ENCODE measurements at places on chromosomes 11 and 22.

DNA sequence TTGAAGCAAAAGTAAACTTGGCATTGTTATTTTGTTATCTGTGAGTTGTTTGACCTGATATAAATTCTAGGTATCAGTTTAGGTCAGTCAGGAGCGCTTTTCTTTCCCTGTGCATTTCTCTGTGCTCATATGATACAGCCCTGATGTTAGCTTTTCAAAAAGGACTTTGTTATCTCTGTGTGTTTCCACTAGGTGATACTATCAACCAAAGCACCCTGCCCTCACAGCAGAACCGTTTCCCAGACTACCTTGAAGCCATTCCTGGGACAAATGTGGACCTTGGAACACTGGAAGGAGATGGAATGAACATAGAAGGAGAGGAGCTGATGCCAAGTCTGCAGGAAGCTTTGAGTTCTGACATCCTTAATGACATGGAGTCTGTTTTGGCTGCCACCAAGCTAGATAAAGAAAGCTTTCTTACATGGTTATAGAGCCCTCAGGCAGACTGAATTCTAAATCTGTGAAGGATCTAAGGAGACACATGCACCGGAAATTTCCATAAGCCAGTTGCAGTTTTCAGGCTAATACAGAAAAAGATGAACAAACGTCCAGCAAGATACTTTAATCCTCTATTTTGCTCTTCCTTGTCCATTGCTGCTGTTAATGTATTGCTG, 87.7 kb upstream of the BIRC3 start:
- no peak for DNase-seq

DNA sequence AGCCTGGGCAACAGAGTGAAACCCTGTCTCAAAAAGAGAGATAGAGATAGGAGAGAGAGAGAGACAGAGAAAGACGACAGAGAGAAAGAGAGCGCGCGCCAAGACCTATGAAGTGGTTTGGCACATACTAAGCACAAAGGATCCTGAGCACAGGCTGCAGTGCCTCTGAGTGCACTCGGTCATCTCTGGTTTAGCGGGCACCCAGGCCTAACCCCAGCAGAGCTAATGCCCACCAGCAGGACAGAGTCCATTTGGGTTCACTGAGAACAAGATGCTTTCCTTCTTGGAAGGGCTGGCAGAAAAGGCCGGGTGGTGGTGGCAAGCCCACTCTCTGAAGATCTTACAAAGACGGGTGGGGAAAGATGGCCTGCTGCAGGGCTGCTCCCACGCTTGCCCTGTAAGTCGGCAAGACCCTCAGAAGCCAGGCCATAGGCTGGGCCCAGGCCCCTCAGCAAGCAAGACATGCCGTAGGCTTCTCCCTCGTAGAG, 3.3 kb downstream of the SCARF2 start:
- DNase-seq, result no peak

- DNase-seq, result no peak
Observed at GRCh38 chr22:33357981-33358399, 299.8 kb upstream of the SYN3 start.

DNA sequence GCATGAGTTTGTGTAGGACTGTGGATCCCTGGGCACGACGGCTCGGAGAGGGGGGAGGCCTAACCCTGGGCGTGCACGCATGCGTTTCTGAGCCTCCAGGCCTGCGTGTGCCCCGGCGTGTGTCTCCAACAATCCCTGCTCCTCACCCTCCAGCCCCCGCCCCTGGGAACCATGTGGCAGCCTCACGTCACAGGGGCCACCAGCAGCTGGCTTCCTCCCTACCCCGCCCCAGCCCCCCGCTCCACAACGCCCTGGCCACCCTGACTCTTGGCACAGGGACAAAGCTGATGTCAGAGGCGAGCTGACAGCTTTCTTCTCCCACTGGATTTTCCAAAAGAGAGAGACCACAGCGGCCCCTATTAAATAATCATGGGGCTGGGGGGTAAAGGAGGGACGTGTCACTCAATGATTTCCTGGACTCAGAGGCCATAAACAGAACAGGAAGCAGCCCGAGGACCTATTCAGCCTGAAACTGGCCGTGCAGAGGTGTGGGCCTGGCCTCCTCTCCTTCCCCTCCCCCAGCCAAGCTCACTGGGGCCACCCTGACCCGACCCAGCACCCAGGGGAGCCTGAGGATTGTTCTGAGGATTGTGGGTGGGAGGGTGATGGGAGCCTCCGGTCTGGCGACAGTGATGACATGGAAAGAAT, 6.8 kb upstream of the LIF start:
- no peak for DNase-seq

- DNase-seq, result no peak
Observed at GRCh38 chr11:65852508-65853245, 5.3 kb downstream of the CFL1 start.

DNA sequence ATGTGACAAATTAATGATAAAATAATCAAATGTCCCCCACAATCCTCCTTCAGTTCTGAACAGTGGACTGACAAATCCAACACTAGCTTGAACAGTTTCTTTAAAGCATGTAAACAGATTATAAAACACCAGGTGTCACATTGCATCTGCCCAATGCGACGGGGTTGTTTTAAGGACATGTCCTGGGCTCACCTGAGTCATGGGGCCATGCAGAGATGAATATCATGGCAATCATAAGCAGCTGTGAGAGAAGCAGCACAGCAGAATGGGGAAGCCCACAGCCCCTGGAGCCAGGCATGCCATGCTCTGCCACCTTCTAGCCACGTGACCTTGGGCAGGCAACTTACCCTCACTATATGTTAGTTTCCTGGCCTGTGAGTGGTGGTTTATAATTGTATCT, 93.9 kb upstream of the KCNA4 start:
- no peak for DNase-seq

DNA sequence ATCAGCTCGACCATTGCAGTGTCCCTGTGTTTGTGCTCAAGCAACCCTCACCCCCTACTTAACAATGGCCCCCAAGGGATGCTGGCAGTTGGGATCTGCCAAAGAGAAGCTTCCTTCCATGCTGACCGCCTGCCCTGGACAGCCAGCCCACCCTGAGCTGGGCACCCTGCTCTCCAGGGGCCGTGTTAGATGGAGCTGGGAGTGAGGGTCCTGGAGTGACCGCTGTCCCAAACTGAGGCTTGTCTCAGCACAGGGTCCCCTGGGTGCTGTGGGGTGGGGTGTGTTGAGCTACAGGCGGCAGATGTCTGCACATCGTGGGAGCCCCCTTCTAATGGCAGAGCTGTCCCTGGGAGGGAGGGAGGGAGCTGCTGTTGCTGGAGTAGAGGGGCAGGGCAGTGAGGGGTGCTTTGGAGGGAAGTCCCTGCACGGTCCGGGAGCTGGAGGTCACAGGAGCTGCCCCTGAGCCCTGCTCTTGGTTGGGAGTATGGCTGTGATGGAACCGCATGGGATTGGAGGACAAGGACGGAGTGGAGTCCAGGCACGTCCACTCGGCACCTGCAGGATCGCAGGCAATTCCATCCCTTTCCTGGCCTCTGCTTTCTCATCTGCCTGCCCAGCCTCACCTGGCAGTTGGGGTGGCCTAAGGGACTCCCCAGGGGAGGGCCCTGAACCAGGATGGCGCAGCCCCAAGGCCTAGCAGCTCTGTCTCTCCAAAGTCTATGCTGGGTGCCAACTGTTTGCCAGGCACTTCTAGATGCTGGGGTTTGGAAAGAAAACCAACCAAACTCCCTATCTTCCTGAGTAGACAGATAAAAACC, 126.3 kb downstream of the ARHGAP8 start:
- no peak for DNase-seq

- DNase-seq, result no peak
Observed at GRCh38 chr11:10699072-10699471, 5.5 kb upstream of the IRAG1 start.

GRCh38 chr22:43991316-43992020, 32.6 kb upstream of the PARVB start:
- no peak for DNase-seq

- no peak for DNase-seq
Observed at GRCh38 chr11:115287266-115287665, 216.9 kb downstream of the CADM1 start.

- no peak for DNase-seq
Observed at GRCh38 chr11:89125298-89125697, 52.4 kb upstream of the TYR start.

GRCh38 chr11:41267451-41267850, 192.0 kb downstream of the LRRC4C start:
- DNase-seq, result no peak

GRCh38 chr22:49620003-49620556, 207.6 kb downstream of the BRD1 start:
- no peak for DNase-seq

- no peak for DNase-seq
Observed at GRCh38 chr11:6932145-6932544, 5.9 kb downstream of the ZNF215 start.

DNA sequence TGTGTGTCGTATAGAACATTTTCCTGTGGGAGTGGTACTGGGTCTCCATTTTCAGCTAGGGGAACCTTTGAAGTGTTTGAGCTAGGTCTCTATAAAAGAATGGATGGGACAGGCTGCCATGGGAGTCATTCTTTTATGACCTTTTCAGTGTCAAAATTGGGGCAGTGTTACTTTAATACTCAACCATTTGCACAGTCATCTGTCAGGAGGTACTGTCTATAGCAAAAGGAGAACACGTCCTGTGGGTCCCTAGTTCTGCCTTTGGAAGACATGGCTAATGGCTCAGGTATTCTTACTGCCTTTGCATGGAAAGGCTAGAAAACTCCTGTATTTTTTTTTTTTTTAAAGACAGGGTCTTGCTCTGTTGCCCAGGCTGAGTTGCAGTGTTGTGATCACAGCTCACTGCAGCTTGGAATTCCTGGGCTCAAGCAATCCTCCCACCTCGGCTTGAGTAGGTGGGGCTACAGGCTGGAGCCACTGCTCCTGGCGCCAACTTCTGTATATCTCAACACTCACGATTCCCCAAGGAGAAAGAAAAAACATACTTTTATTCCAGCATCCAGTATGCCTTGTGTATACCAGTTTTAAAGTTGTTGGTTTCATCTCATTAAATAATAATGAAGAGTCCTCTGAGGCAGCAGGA, 2.1 kb upstream of the ATF4 start:
- no peak for DNase-seq
